ENCODE measurements at places on chromosomes 7 and 10.

DNA sequence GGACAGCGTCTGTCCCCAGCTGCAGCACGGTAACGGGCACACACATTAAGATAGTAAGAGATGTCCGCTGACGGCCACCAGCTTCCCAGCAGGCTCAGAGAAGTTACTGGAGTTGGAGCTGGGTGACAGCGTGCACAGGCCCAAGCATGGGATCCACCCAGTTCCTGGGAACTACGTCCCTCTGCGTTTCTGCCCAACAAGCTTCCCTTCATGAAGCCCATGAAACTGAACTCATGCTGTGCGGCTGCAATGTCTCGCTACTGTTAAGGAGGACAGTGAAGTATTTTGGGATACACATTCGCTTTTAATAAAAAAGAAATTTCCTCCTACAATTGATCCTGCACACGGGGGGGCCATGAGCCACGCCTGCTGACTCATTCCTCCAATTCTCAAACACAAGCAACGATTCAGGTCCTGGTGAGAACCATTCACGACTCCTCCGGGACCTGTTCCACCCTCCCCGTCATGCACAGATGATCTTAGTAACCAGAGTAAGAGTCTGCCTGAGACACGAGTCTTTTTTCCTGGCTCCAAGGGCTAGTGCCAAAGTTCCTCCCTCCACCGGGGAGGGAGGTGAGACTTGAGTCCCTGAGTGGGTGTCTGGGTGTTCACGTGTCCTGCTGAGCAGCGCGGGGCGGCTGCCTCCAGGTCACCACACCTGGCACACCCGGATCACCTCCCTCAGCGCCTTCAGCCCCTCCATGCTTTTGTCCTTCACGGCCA, 2.6 kb downstream of the PSMG3 start:
- no peak for DNase-seq

DNA sequence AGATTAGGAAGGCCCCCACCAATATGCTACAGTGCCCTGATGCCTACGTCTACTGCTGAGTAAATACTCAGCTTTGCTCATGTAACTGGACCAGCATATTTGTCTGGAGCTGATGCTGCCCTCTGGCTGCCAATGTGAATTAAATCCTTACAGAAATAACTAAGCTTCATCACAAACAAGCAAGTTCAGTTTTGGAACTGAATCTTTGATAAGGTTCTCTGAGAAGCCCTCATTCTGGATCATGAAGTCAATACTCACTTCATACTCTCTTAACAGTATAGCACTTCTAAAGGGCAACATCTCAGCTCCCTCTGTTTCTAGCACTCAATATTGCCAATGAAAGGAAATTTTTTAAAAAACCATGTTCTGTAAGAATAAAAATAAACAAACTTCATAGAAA, 246.7 kb downstream of the ETV1 start:
- DNase-seq: no peak

GRCh38 chr10:119250641-119251314, 43.4 kb downstream of the GRK5 start:
- no peak for DNase-seq

- no peak for DNase-seq
These were observed 37.9 kb downstream of the SORCS1 start for GRCh38 chr10:107126512-107127065.

DNA sequence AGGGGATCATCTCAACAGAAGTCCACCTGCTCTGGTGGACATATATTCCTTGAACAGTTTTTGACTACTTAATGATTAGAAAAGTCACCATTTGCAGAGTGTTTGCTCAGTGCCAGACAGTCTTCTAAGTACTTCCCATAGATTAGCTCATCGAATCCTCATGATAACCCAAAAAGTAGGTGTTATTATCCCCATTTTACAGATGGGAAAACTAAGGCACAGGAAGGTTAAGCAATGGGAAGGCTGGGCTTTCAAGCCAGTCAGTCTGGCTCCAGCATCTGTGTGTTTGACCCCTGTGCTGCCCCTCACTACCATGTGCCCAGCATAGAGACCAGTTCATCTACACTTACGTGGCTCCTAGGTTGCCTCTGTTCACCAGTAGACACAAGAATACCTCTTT, 15.9 kb downstream of the CDHR3 start:
- no peak for DNase-seq

DNA sequence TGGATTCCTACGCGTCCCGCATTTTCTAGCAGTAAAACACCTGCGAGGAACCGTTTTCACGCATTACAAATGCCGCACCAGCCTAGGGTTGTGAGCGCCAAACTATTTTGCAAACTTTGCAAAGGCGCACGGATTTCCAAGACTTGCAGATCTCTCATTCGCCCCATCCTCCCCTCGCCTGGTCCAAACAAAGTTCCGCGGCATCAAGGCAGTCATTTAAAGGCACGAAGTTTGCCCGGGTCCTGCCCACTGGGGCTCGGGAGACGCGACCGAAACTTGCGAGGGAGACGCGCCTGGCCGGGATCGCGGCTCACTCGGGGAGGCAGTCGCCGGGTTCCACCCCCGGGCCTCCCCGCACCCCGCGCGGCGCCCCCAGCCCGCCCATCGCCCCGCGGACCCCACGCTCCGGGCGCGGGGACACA, 613 bp downstream of the USP6NL start:
- DNase-seq: no peak

GRCh38 chr10:77911535-77912123, 14.9 kb downstream of the DLG5 start:
- DNase-seq: no peak

GRCh38 chr7:141706239-141707064, 1.7 kb upstream of the WEE2 start:
- DNase-seq: no peak

GRCh38 chr7:100584683-100585510, 1.0 kb downstream of the LRCH4 start:
- DNase-seq: no peak

DNA sequence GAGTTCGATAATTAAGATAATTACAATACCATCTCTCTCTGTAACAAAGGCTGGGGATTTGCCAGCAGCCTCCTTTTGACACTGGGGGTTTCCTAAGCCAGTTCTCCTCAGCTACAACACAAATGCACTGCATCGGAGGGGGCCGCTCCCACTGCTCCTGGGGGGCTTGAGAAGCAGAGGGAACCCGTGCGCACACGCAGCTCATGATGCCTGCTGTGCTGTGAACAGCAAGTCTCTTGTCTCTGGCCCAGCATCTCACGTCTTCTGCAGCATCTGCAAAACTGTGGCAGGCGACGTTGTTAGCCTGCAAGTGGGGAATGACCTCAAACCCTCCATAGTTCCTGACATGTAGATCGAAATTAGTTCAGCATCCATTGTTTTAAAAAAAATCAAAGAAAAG, 5.5 kb downstream of the VIPR2 start:
- DNase-seq: no peak

GRCh38 chr10:103765981-103766380, 89.4 kb downstream of the SH3PXD2A start:
- DNase-seq: peak; percentile 55

DNA sequence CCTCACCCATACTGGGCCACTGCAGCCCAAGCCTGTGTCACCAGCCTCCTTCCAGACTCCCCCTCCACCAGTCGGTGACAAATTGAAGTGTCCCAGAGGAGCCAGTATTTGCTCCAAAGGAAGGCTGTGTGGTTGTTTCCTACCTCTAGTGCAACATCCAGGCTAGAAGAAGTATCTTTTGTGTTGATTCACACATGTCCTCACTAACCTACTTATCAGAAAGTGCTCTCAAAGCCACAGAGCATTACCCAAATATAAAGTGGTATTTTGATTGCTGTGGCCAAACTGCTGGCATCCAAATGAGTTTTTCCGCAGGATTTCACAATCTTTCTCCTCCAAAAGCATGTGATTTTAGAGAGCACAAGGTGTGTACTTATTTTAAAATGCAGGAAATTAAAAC, 134.8 kb downstream of the CUL2 start:
- DNase-seq: no peak

DNA sequence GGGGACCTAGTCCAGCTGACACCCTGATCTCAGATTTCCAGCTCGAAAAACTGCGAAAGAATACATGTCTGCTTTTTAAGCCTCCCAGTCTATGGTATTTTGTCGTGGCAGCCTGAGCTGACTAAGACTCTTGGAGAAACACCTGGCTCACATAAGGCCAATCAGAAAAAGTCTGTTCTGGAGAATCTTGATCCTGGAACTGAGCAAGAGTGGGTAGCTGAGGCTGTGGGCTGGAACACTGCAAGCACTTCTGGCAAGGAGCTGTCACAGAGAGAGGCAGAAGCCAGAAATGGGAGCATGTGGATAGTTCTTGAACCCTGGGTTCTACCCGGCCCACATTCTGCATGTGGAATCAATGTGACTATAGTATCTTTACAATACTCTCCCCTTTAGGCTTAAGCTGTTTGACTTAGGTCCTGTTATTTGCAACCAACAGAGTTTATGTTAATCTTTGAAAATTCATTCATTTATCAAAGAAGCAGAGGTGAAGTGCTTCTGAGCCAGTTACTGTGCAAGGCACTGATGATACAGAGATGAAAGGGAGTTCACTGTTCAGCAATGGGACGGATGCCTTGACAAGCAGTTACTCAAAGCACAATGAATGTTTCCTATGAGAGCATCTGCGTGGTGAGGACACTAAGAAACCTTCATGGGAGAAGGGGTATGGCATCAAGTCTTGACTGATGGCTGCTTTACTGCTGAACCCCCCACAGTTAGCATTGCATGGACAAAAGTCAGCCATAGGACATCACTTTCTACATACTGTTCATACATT, 4.4 kb upstream of the C10orf90 start:
- no peak for DNase-seq

DNA sequence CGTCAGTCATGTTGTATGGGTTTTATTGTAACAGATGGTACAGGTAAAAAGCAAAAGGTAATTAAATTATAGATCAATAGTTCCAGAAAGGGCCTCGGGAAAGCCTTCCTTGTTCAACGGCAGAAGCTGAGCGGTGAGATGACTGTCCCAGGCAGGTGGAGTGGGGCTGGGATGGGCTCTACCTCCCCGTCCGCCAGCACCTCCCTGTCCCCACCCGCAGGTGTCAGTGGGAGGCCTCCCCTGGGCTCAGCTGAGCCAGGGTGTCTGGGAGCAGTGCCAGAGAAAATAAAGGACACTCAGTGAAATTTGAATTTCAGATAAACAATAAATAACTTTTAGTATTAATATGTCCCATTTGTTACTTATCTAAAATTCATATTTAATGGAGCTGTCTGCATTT, 58.9 kb downstream of the CLRN3 start:
- DNase-seq: no peak

- DNase-seq: no peak
These were observed 2.5 kb downstream of the FZD1 start for GRCh38 chr7:91266689-91267090.

DNA sequence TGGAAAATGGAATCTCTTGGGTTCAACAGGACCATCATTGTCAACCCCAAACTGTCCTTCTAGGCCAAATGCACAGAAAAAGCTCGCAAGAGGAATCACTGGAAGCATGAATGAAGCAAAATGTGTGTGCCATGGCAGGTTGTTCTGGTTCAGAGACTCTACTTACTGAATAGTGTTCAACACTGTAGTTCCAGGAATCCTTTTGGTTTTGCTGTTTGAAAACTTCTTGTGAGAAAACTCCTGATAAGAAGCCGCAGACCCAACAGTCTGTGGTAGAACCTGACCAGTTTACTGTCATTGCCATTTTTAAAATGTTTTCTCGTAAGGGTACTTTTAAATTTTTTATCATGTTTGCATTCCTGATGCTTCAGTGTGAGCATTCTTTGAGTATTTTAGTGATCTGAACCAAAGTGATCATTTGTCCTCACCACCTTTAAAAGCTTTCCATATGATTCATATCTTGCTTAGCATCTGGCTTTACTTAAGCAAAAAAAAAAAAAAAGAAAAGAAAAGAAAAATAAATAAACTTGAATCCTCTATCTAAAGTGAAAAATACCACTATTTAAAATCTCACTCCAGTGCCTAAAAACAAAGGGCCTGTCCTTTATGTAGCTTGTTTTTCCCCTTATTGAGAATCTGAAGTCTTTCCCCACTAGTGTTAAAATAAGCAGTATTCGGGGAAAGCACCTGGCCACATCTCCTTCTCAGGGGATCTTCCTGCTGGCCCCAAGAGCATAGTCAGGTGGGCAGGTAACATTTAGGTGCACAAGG, 92.4 kb downstream of the WNT2 start:
- no peak for DNase-seq

DNA sequence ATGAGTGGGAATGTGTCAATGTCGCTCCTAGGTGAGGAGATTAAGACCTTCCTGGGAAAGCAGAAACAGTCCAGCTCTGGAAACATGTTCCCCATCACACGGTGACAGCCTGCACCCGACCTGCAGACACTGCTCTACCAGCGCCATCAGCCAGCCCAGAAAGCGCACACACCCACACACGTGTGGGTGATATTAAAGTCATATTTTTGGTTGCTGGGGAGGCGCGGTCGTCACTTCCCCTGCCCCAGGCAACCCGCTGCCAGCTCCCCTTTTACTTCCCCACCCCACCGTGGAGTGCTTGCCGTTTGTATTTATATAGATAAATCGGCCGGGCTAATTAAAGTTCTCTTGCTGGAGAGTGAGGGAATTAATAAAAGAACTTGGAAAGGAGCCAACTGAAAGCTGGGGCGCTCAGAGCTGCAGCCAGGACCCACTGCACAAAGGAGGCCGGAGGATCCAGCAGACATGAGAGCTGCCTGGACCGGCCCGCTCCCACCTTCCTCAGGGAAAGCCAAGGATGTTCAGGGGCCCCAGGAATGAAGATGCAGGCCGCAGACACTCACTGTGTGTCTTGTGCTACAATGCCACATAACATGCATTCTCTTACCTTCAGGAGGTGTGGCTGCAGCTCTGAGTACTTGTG, 145.2 kb upstream of the UNC5B start:
- no peak for DNase-seq

GRCh38 chr7:2934211-2934731, 90.2 kb upstream of the GNA12 start:
- no peak for DNase-seq

DNA sequence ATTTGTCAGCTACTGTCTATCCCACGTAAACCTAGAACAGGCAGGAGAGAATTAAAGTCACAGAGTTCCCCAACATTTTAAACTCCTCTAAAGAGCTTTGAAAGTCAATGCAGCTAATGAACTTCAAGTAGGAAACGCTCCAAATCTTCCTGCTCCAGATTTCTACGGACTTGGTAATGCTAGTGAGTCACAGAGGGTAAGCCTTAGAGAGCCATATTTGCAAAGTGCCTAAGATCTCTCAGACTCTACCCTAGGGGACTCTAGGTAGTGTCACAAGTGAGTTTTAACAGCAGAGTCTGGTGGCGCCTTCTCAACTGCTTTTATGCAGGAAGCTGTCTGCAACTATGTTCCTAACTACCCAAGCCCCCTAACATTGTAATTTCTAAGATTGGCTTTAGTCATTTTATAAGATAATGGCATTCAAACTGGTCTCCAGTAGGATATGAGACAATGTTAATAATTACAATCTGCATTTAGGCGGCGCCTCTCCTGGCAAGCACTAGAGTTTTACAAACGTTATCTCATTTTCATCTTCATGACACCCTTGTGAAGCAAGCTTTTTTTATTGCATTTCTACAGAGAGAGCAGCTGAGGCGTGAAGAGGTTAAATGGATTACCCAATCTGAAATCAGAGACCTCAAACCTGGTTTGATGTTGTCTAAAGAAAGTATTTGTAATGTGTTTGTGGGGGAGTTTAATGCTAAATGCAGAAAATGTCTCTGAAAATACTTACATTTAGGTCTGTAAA, 22.0 kb upstream of the FZD1 start:
- no peak for DNase-seq
